Peyer's patch (tissue), 4 donors: ENCODE measurements at places on chromosomes 7 and 10.

GRCh38 chr7:73893342-73894101 lies 32.6 kb downstream of the TMEM270 start:
- H3K27ac ChIP-seq = no peak overlapping the region
- no peaks in the 10 kb centered on the region for H3K36me3 ChIP-seq
- H3K4me3 ChIP-seq = no peak overlapping the region
- no peaks in the 10 kb centered on the region for H3K27me3 ChIP-seq
- H3K4me1 ChIP-seq = no peaks in the 10 kb centered on the region
- DNase-seq = no peak

DNA sequence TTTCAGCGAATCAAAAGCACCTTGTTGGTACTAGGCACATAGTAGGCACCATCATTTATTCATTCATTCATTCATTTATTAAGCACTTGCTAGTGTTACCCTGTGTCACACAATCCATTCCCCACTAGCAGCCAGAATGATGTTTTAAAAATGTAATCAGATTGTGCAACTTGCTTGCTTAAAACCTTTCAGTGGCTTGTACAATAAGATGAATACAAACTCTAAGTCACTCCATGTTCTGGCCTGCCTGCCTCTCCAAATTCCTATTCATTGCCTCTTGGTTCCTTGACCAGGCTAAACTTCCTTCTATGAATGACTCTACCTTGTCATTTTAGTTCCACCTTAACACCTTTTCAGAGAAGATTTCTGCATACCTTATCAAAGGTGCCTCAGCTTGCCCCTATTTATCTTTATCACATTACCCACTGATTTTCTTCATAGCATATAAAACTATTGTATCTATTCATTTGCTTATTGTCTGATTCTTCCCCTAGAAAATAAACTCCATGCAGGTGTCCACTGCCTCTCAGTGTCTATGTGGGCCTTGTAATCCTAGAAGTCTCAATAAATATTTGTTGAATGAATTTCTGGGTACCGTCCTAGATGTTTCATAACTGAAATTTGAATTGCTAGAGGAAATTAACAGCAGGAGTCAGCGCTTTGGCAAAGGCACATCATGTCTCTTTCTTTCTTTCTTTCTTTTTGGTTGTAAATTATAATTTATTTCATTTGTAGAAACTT lies 169.5 kb downstream of the TMEM26 start:
- H3K36me3 ChIP-seq = no peaks in the 10 kb centered on the region
- DNase-seq = no peak
- no peak overlapping the region for H3K4me3 ChIP-seq
- no peaks in the 10 kb centered on the region for H3K27me3 ChIP-seq
- H3K4me1 ChIP-seq = peaks cover 4% of the 10 kb centered on the region

- no peaks in the 10 kb centered on the region for H3K36me3 ChIP-seq
- no peaks in the 10 kb centered on the region for H3K4me1 ChIP-seq
- H3K27me3 ChIP-seq = no peaks in the 10 kb centered on the region
- DNase-seq = no peak
- H3K27ac ChIP-seq = no peak overlapping the region
These were observed 55.9 kb upstream of the EMX2 start for GRCh38 chr10:117486606-117487005.

GRCh38 chr10:24826009-24826408 lies 102.3 kb upstream of the ARHGAP21 start:
- no peak for DNase-seq
- no peaks in the 10 kb centered on the region for H3K4me1 ChIP-seq
- no peak overlapping the region for H3K4me3 ChIP-seq
- H3K27me3 ChIP-seq = no peaks in the 10 kb centered on the region
- H3K27ac ChIP-seq = no peak overlapping the region

- no peak overlapping the region for H3K4me3 ChIP-seq
- no peaks in the 10 kb centered on the region for H3K27me3 ChIP-seq
- no peaks in the 10 kb centered on the region for H3K4me1 ChIP-seq
- peak overlapping the region; percentile 7 for H3K27ac ChIP-seq
These were observed 56.7 kb downstream of the ITIH5 start for GRCh38 chr10:7610026-7610425.

GRCh38 chr10:92024700-92025099 lies 101.1 kb downstream of the BTAF1 start:
- no peaks in the 10 kb centered on the region for H3K36me3 ChIP-seq
- no peak for DNase-seq
- H3K27ac ChIP-seq = no peak overlapping the region

- no peaks in the 10 kb centered on the region for H3K36me3 ChIP-seq
- H3K4me3 ChIP-seq = no peak overlapping the region
- no peaks in the 10 kb centered on the region for H3K27me3 ChIP-seq
- peak; percentile 45 for DNase-seq
These were observed 351.9 kb downstream of the DNAJB6 start for GRCh38 chr7:157688533-157689268.

DNA sequence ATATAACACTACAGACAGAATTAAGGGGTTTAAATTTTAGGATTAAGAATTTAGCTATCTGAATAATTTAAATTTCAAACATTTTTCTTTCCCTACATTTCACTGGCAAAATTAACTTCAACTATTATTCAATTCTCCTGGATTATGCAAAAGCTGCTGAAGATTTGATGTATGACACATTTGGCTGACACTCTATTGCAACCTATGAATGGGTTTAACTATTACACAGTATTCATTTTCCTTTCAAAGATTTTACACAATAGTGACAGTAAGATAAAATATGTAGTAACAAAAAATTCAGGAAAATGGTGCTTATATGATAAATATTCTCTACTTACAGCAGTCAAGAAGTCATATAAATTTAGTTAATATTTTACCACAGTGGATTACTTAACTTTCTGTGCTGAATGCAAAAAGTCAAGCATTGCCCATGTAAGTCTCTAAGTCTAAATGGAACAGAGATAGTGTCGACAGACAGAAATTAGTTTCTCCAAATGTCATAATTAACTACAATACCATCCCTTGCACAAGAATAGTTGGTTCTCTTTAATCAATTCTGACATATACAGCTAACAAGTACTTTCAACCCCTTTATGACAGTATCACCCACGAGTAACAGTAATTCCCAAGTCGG lies 194.1 kb upstream of the FRMD4A start:
- no peaks in the 10 kb centered on the region for H3K27me3 ChIP-seq
- DNase-seq = no peak
- no peak overlapping the region for H3K4me3 ChIP-seq
- H3K4me1 ChIP-seq = no peaks in the 10 kb centered on the region
